ENCODE measurements at places on chromosomes 7 and 10. TPM values are rescaled to one million over a fixed set of nuclear protein-coding genes. Genes with fewer than 3 reads are reported as not detected.

SPDYE6 gene
- total RNA-seq, result not detected

GIMAP7 gene
- total RNA-seq, result 47.3 TPM

IRF5 gene
- total RNA-seq, result 7.1 TPM

DLX6 gene
- total RNA-seq, result not detected

FMC1 gene
- total RNA-seq, result 12.2 TPM

PKD2L1 gene
- not detected for total RNA-seq

AGMO gene
- not detected for total RNA-seq

IL6 gene
- total RNA-seq, result 0.72 TPM

ENKUR gene
- total RNA-seq, result not detected

Data from CD8-positive, alpha-beta memory T cell (primary cell).